HAP-1 (cell line): ENCODE measurements at places on chromosomes 2 and 18.

- no peak for DNase-seq
Measured at GRCh38 chr2:217415316-217415715, 555.5 kb upstream of the TNP1 start.

- no peak for DNase-seq
Measured at GRCh38 chr2:230230087-230230486, 4.6 kb downstream of the SP140 start.

GRCh38 chr2:215668378-215668775, 232.5 kb upstream of the FN1 start:
- DNase-seq, result no peak

DNA sequence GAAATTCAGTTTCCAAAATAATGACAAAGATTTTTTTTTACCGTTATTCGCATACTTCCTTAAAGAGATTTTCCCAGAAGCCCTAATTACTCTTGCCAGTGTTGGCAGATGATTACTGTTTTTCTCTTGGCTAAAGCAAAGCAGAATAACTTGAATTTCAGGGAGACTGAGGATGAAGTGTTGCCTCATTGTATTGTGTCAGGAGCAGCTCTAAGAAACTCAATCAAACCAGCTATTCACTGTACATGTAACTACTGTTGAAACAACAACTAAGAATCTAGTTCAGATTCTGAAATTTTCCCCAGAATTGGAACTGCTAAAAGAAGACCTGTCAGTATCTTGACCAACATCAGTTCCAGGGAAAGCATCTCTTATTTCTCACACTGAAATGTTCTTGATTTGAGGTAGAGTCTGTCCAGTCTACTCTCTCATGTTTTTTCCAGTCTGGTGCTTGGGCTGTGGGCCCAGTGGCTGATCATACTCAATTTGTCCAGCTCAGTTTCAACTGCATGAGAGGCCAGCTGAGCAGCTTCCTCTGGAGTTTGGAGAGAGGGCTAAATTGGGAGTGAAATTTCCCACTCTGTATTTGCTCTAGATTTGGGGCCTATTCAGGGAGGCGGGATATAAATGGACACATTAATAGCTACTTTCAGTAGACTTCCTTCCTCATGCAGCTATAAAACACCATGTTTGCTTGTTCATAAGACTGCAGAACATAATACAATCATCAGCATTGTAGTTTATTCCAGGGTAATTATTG, 78.5 kb downstream of the PPP1R1C start:
- no peak for DNase-seq

DNA sequence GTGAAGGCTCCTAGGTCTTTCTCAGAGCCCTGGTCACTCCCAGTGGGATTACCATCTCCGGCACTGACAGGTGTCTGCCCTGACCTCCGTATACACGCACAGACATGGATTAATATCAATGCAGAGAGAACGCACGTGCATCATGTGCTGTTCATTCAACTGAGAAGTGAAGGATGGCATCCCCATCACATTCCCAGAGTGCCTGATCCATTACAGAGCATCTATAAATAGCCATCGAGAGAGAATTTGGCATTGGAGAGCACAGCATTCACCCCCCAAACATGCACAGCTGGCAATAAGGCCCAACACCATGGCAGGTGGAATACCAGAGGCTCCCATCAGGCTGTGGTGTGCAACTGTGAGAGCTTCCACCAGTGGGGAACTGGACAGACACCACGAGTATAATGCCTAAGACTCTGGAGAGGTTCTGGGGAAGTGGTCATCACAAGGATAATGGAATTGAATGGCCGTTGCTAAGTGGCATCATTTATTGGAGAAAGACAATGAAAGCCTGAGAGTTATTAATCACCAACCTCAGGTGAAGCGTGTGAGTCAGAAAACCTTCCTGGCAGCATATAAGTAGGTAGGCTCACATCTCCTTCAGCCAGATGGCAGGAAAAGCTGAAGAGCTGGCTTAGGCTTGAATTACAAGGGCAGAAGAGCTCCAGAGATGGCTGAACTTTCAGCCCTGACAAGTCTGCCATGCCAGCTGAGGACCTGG, 244.5 kb upstream of the ID2 start:
- no peak for DNase-seq
